Activated naive CD8-positive, alpha-beta T cell treated with anti-CD3 and anti-CD28 coated beads for 36 hours (primary cell): ENCODE measurements at places on chromosomes 7 and 10. TPM values are rescaled to one million over a fixed set of nuclear protein-coding genes. Genes with fewer than 3 reads are reported as not detected.

DNA sequence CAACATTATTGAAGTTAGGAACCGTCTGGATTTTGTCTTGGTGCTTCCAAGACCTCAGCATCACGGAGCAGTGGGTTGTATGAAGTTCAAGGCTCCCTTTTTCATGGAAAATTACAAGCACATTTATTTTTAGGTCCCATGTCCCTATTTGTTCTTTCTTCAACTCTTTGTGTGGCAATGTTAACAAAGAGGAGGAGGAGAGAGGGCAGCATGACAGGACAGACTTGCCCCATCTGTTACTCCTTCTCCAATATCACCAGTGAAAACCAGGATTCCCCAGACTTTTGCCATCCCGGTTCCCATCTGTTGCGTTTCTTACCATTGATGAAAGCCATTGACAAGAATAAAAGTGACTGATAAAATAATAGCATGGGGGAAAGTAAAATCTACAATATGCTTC lies 28.6 kb downstream of the EEPD1 start:
- no peaks in the 10 kb centered on the region for H3K4me1 ChIP-seq
- DNase-seq: no peak
- no peaks in the 10 kb centered on the region for H3K36me3 ChIP-seq
- no peaks in the 10 kb centered on the region for H3K27me3 ChIP-seq

DNA sequence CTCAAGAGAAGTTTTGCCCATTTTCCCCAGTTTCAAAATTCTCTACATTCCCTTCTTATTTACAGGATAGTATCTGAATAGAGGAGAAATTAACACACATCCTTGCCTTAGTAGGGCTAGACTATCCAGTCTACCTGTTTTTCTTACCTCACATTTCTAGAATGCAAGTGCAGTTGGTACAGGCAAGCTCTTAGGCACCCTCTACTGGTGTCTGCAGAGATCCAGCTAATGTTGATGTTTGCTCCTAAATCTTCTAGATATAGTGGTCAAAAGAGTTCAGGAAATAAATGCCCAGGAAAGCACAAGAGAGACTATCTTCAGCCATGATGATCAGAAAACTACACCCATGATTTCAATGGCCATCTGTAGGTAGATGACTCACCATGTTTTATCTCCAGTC lies 205.3 kb downstream of the HTR7 start:
- H3K4me3 ChIP-seq: no peak overlapping the region
- no peak overlapping the region for H3K27ac ChIP-seq
- DNase-seq: no peak
- no peaks in the 10 kb centered on the region for H3K4me1 ChIP-seq

DNA sequence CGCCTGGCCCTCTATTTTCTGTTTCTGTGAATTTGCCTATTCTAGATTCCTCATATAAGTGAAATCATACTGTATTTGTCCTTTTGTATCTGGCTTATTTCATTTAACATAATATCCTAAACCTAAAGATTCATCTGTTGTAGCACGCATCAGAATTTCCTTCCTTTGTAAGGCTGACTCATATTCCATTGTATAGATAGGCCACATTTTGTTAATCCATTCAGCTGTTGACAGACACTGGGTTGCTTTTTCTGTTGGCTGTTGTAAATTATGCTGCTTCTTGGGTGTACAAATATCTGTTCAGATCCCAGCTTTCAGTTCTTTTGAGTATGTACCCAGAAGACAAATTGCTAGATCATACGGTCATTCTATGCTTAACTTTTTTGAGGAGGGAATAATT lies 28.8 kb upstream of the CUL1 start:
- no peak for DNase-seq
- H3K27me3 ChIP-seq: no peaks in the 10 kb centered on the region
- H3K4me1 ChIP-seq: peaks cover 5% of the 10 kb centered on the region

- peaks cover 7% of the 10 kb centered on the region for H3K36me3 ChIP-seq
- peaks cover 24% of the 10 kb centered on the region for H3K4me1 ChIP-seq
Observed at GRCh38 chr10:132929953-132930548, 12.3 kb downstream of the CFAP46 start.

DNA sequence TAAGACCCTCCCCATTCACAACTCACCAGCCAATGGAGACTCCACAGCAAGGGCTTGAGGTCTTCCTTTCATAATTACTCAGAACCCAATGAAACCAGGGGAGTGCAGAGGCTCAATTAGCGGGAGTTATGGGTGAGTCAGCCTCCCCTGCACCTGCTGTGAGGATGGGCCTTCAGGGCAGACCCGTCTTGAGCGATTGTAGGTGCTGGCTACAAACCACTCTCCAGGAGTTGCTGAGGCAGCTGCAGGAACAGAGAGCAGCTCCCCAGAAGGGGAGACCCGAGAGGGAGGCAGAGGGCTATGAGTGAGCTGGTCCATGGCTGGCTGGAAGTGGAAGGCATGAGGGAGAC lies 58.5 kb upstream of the SORCS3 start:
- DNase-seq: peak; percentile 14
- H3K36me3 ChIP-seq: peaks cover 3% of the 10 kb centered on the region
- H3K27me3 ChIP-seq: peaks cover 18% of the 10 kb centered on the region

DNA sequence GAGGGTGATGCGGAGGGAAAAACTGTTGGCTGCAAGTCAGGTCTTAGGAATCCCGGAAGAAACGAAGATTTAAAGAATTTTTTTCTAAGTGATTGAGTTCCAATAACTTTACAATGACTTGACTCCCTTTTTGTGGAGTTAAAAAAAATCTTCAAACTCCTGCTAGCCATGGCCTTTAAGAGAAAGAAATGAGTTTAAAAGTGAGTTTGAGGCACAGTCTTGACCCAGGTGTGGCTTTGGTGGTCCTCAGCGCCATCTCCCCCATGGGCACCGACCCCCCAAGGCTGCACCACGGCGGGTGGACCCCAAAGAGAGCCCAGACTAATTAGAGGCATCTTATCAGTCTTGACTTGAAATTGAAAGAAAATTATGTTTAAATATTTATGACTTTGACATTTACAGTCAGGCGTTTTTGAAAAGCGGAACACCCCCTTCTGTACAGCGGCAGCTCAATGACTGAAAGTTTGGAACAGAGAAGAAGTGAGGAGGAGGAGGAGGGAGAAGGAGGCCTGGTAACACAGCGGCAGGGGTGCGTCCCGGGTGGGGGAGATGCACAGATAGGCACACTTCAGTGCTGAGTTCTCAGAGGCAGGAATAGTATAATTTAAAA lies 349.6 kb downstream of the DNAJB6 start:
- no peak overlapping the region for H3K4me3 ChIP-seq
- no peak for DNase-seq

DNA sequence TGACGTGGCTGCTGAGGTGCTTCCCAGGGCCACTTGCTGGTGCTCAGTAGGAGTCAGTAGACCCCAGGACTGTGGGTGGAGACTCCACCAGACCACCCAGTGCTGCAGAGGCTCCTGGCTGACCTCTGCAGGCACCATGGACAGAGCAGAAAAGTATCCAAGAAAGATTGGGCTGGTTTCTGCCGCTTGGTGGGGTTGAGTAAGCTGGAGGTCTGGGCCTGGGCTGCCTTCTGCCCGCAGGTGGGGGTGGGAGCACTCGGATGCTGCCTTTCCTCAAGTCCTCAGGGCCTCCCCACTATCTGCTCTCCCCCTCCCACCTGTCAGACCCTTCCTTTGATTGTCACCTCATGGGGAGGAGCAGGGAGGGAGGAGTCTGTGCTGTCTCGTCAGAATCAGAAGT lies 91.6 kb downstream of the WDR37 start:
- no peak overlapping the region for H3K27ac ChIP-seq
- DNase-seq: no peak
- peaks cover 15% of the 10 kb centered on the region for H3K27me3 ChIP-seq
- no peak overlapping the region for H3K4me3 ChIP-seq
- peaks cover 3% of the 10 kb centered on the region for H3K36me3 ChIP-seq
- H3K4me1 ChIP-seq: no peaks in the 10 kb centered on the region

DNA sequence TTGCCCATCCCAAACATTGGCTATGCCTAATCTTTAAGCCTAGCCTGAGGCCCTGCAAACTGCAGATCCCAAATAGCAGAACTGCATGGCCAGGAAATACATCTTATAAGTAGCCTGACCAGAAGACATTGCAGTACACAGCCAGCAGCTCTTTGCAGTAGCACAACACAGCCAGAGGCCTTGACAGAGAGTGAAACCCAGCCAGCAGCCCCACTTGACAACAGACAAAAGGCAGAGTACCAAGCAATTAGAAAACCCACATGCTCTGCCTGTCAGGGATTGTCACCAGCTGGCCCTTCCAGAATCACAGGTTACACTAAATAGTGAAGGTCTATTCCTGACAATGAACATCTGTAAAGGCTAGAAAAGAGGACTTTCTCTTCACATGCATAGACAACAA lies 242.8 kb upstream of the TMEM72 start:
- peaks cover 8% of the 10 kb centered on the region for H3K27me3 ChIP-seq
- H3K27ac ChIP-seq: no peak overlapping the region
- H3K4me1 ChIP-seq: no peaks in the 10 kb centered on the region
- no peak for DNase-seq
- H3K4me3 ChIP-seq: no peak overlapping the region

DNA sequence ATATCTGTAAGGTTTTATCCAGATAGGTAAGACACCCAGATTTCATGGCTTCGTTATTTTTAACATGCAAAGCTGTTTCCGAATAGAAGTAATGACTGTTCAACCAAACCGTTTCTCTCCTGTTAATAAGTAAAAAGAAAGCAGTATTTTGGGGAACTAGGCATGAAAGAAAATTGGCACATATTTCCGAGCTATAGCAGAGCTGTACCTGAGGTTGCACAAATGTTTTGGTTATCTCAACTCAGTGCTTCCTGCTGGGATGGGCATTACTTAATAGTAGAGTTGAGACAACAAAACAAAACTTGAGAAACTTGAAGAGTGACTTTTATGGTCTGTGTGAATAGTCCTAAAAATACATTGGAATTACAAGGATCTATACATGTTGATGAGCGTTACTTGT lies 564.3 kb upstream of the SORCS1 start:
- H3K27me3 ChIP-seq: no peaks in the 10 kb centered on the region
- no peaks in the 10 kb centered on the region for H3K4me1 ChIP-seq
- H3K36me3 ChIP-seq: no peaks in the 10 kb centered on the region
- no peak for DNase-seq
- no peak overlapping the region for H3K27ac ChIP-seq
- H3K4me3 ChIP-seq: no peak overlapping the region

DNA sequence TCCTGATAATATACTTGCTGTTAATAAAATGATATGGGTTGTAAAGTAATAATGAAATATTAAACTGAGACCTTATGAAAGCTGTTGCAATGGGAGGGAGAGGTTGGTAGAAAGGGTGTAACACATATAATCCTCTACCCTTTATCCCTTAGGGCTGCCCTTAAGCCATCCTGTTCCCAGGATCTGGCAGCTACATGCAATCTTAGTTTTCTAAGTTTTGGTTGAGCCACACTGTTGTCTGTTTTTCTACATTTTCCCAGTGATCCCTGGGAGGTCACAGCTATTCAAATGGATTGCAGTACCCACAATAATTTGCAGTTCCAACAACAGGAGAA lies 6.3 kb downstream of the COA1 start:
- H3K4me1 ChIP-seq: peaks cover 54% of the 10 kb centered on the region
- H3K27me3 ChIP-seq: no peaks in the 10 kb centered on the region
- H3K4me3 ChIP-seq: no peak overlapping the region
- no peak for DNase-seq
- peaks cover 39% of the 10 kb centered on the region for H3K36me3 ChIP-seq
- no peak overlapping the region for H3K27ac ChIP-seq

SPDYE2 gene
- total RNA-seq: not detected

DNAH11 gene
- total RNA-seq: not detected

PLAU gene
- 0.12 TPM for total RNA-seq

GRCh38 chr7:142894112-142894984 lies 8.8 kb upstream of the TRPV6 start:
- no peaks in the 10 kb centered on the region for H3K36me3 ChIP-seq
- DNase-seq: no peak
- H3K4me1 ChIP-seq: no peaks in the 10 kb centered on the region
- no peak overlapping the region for H3K27ac ChIP-seq
- H3K27me3 ChIP-seq: peaks cover 3% of the 10 kb centered on the region
- H3K4me3 ChIP-seq: no peak overlapping the region

GRCh38 chr10:34116681-34117271 lies 698.3 kb downstream of the PARD3 start:
- no peaks in the 10 kb centered on the region for H3K27me3 ChIP-seq
- H3K27ac ChIP-seq: no peak overlapping the region
- no peak for DNase-seq
- H3K4me3 ChIP-seq: no peak overlapping the region

LRRN3 gene
- 93.6 TPM for total RNA-seq

MBL2 gene
- not detected for total RNA-seq

APBB1IP gene
- 68.0 TPM for total RNA-seq

CFAP46 gene
- 1.5 TPM for total RNA-seq

GPR22 gene
- total RNA-seq: not detected

DNA sequence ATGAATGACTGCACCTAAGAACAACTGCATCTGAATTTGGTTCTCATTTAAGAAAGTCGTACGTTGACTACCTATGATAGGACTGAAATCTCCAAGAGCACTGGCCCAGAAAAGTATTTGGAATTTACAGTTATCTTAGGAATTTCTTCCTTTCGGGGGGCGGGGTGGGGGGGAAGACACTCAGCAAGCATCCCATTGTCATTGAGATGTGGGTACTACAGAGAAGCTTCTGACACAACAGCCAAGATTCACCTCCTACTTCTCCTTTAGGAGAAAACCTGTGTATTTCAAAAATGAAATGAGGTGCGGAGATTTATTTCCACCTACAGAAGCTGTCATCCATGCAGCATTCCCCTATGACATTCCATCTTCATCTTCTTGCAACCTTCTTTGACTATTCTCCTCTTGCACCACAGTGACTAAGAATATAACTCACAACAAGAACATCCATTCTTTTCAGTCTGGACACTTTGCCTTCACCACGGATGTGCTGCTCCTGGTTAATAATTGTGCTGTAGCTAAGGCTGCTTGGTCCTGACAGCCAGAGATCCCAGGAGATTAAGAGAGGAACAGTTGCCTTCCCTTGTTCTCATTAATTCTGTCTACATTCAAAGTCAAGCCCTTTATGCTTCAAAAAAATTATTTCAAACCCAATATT lies 98.4 kb upstream of the FRMD4A start:
- H3K27ac ChIP-seq: no peak overlapping the region
- no peak overlapping the region for H3K4me3 ChIP-seq
- H3K4me1 ChIP-seq: no peaks in the 10 kb centered on the region
- peaks cover 25% of the 10 kb centered on the region for H3K27me3 ChIP-seq

DNA sequence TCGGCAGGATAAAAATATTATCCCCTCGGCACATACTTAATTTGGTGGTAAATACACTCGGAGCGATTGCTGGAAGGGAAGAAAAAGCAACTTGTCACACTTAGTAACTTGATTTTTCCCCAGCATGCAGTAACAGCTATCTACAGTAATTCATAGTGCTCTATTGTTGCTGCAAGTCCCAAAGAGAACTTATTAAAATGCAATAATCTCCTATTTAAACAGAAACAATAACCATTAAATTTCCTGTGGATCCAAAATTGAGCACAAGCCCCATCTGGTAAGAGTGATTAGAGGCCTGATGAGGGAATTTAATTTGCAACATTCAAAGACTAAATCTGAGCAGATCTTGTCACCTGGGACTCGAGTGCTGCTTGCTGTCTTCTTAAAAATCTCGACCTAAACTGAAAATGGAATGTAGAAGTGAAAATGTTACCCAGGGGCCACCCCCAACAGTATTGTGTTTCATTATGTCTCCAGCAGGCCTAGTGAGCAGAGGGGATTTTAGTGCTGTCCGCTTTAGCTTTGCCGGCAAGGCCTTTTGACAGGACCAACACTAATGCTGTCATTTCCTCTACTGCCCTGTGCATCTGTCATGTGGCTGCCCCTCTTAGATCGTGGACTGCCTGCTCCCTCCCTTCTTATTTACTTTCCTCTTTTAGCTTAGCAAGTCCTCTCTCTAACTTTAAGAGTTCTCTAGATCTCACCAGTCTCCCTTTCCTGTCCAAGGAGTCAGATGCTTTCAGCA lies 639.7 kb downstream of the AUTS2 start:
- no peak overlapping the region for H3K4me3 ChIP-seq
- H3K27me3 ChIP-seq: no peaks in the 10 kb centered on the region
- H3K27ac ChIP-seq: peak overlapping the region; percentile 39
- DNase-seq: no peak
- no peaks in the 10 kb centered on the region for H3K4me1 ChIP-seq
- H3K36me3 ChIP-seq: no peaks in the 10 kb centered on the region

EPHA1 gene
- 3.4 TPM for total RNA-seq
